AG08395 (cell line): ENCODE measurements at places on chromosomes 4 and X.
A peak's percentile ranks its signal among the peaks of the same experiment; 100 is the strongest.

DNA sequence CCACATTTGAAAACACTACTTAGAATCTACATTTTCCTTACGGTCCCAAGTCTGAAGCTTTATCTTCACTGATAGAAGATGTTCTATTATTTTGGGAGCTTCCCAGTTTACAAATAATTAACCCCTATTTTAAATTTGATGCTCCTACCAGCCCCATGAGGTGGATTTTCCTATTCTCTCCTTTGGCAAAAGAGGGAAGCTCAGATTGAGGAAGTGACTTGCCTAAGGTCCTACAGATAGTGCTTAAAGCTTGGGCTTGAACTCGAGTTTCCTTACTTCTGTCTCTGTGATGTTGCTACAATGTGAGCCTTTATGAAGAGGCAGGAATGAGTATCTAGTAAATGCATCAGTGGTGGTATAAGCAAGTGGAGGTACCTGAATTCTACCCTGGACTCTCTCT is 27.5 kb downstream of the HEPH start:
- DNase-seq = no peak

DNA sequence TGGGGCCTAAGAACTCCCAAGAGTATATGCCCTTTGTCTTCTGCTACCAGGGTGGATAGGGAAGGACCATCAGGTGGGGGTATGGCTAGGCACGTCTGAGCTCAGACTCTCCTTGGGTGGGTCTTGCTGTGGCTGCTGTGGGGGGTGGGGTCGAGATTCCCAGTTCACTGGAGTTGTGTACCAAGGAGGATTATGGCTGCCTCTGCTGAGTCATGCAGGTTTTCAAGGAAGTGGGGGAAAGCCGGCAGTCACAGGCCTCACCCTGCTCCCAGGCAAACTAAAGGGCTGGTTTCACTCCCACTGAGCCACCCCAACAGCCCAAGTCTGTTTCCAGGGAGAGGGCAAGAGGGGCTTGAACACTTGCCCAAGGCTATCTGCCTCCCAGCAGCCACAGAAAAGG is 249.7 kb downstream of the NR3C2 start:
- no peak for DNase-seq

GRCh38 chr4:4332529-4332928 is 42.5 kb downstream of the ZBTB49 start:
- DNase-seq = no peak

DNA sequence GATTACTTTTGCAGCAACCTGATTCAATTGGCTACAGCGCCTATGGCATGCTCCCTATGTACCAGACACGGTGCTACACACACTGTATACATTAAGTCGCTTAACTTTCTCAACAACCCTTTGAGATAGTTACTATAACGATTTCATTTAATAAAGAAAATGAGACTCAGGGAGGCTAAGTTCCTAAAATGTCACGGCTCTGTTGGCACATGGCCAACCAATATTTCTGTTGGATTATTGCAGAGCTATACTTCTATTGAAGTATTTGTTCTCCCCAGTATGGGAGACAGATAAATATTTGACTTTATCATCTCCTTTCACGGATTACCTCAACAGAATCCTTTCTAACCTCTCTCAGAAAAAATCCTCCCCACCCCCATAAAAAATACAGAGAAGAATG is 25.3 kb downstream of the CLNK start:
- DNase-seq = no peak

DNA sequence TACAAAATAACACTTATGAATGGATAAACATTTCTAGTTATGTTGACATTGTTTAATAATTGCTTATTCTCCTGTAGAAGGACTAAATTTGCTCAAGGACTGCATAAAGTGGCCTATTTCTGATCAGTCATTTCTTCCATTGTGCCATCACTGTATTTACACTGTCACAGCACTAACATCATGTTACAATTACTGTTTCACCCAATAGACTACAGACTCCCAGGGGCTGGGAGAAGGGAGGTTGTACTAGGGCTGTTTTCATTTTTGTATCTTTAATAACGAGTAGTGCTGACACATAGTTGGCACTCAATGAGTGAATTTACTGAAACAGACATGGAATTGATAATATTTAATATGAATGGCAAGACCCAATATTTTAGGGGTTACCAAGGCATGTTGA is 139.5 kb downstream of the SLC10A7 start:
- DNase-seq = no peak

- DNase-seq = peak; percentile 70
Observed at GRCh38 chr4:111943796-111944203, 201.5 kb upstream of the FAM241A start.

- DNase-seq = peak; percentile 48
Observed at GRCh38 chrX:5708251-5708650, 520.4 kb downstream of the NLGN4X start.

- DNase-seq = peak; percentile 85
Observed at GRCh38 chr4:38967260-38968095, 64.7 kb downstream of the TMEM156 start.

DNA sequence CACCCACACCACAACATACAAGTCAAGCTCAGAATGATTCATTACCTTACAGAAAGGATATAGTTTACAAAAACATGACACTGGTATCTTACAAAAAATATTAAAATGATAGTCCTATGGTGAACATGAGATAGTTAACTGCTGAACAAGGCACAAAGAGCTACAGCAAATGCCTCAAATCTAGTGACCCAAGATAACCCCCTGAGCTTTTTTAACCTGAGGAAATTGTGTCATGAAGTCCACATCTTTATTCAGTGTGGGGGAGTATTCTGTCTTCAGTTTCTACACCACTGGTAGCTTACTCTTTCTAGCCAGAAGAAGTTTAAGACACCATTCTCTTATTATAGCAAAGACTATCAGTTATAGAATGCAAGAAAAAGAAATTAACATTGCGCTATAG is 218.7 kb downstream of the MAPK10 start:
- no peak for DNase-seq

DNA sequence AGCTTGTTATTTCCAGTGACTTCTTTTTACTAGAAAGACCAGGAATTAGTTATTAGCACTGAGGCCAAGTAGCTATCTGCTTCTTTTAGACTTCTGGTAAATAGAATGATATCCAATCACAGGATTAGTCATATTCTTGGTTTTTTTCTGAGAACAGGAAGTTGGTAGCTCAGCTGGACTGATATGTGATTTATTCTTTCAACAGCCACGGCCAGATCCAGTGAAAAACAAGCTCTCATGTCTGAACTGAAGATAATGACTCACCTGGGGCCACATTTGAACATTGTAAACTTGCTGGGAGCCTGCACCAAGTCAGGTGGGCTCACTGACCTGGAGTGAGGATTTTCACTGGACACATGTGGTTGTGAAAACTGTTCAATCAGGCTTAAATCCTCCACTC is 48.6 kb downstream of the PDGFRA start:
- DNase-seq = peak; percentile 60

GRCh38 chrX:41692162-41692749 is 3.5 kb downstream of the GPR34 start:
- peak; percentile 7 for DNase-seq

DNA sequence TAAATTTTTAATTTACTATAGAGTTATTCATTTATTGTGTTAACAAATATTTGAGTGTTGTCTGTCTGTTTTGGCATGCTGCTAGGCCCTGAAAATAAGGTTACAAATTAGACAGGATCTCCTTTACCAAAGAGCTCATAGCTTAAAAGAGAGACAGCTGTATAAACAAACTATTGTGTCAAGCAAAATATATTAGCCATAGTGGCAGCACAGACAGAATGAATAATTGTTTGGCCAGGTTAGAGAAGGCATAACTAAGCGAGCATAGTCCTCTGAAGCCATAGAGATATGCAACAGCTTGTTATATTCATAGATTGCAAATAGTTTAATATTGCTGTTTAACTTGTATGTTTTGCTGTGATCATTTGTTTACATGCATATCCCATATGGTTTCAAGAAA is 66.7 kb upstream of the NDUFC1 start:
- no peak for DNase-seq

DNA sequence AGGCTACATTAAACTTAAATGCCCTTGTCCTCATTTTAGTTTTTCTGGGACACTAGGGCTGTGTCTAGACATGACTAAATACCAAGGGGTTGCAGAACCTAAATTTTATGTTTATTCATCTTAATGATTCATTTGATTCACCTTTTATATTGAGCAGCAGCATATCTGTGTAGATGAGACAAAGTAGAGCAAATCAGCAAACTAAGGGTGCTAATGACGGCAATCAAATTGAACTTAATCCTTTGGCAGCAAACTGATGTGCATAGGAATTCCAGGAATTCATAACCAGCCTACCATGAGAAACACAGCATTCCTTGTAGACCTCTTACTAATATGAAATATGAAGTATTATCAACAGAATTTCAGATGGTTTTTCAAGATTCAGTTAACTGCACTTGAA is 25.1 kb downstream of the EPHA5 start:
- no peak for DNase-seq

DNA sequence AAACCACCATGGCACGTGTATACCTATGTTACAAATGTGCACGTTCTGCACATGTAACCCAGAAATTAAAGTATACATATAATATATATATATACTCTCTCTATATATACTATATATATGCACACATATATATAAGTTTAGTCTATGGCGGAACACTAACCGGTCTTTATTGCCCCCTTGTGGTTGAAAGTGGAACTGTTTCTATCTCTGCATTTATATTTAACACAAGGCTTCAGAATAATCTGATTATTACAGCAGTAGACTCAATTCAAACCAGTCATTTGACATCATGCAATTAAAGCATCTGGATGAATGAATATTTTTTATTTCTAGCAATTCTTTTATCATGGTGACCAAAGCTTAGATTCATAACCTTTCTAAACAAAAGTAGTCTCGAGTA is 14.6 kb downstream of the RAB9B start:
- peak; percentile 31 for DNase-seq

DNA sequence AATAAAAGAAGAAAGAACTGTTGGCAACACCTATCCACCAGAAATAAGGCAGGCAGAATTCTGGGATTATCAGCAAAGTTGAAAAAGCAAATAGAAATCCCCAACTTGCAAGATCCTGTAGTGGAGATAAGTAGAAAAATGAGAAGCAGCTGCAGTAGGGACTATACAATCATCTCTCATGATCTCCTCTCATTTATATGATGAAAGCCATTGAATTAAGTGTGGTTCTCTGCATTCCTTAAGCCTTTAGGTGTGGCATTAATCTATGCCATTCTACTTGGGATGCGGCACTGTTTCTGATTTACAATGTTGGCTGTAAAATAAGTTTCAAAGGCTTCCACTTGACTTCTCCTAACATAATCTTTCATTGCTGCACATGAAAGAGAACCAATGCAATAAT is 869.8 kb downstream of the TRAM1L1 start:
- peak; percentile 1 for DNase-seq

DNA sequence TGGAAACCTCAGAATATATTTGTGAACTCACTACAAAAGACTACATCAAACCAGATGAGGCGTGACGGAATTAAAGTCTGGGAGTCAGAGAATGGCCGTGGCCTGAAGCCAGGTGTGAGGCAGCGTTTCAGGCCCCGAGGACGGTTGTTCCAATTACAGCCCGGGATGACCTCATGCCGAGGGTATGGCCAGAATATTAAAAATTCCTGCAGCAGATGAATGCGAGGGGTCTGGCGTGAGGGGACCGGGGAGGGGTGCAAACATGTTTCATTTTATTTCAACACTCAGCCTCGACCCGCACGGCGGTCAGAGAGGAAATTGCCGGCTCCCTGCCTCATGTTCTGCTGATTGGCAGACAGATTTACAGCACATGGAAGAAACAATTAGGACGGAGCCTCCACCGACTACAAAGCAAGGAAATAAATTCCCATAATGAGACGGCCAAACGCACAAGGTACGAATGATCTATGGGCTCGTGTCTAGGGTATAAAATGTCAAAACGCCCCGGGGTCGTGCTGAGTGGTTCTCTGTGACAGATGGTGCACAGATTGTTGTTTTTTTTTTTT is 289.7 kb downstream of the SHOX start:
- DNase-seq = peak; percentile 44

GRCh38 chr4:24598025-24598424 is 13.7 kb upstream of the DHX15 start:
- no peak for DNase-seq

- DNase-seq = no peak
Observed at GRCh38 chr4:45910511-45910910, 213.3 kb downstream of the GABRG1 start.

DNA sequence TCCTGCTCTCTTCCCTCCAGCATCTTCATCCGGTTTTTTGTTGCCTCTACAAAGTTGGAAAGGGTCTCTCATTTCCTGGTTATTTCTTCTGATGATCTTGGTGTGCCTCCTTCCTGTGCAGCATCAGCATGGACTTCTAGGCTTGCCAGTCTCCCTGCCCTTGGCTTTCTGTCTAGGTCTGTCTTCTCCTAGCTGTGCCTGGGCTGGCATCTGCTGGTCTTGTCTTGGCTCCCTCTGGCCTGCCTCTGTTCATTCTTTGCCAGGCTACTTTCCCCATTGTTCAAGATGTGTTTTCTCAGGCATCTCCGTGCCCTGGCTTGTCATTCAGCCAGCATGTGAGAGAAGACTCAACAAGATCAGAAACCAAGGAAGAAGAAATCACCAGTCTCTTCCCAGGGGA is 9.7 kb downstream of the ZNF275 start:
- no peak for DNase-seq

DNA sequence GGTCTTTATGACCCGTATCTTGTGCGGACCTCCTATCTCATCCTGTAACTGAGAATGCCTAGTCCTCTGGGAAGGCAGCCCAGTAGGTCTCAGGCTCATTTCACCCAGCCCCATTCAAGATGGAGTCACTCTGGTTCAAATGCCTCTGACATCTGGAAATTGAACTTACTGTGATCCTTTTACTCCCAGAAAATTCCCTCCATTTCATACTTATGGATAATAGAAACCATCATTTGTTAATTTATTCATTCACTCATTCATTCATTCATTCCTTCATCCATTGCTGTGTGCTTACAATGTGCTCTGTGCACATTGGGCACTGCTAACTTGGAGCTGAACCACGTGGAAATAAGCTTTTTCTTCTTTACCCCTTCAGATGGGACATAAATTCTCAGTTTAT is 9.2 kb upstream of the ATP6AP2 start:
- DNase-seq = no peak

DNA sequence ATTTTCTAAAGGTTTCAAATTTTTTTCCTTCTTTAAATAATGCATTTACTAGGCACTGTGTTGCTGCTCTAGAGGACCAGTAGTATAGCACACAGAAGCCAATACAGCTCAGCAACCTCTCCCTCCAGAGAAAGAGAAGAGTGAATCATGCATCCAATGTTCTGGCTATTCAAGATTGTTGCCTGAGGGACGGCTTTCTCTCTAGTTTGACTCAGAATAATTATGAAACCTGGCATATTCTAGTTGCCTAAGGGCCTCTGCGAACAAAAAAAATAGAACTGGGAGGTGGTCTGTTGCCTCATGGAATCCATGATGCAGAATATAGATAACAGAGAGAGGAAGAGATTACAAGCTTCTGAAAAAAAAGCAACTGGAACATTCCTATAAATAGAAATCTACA is 1233.3 kb upstream of the PABPC4L start:
- DNase-seq = no peak

DNA sequence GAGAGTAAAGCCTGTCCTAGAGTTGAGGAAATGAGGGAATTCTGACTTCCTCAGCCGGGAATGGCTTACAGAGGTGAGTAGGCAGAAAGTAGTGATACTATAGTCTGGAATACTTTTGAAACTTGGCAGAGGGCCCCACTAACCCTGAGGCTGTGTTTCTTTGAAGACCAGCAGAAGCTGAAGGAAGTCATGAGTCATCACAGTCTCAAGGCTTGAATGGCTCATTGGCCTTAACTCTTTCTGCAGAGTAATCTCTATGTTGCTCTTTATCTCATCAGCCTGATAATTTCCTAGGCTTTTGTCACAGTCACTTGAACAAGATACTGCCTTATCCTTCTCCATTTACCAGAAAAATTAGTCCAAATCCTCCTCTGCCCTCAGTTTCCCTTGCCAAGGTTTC is 80.8 kb downstream of the ANKRD50 start:
- peak; percentile 88 for DNase-seq
